ENCODE measurements at places on chromosomes 4 and X.

DNA sequence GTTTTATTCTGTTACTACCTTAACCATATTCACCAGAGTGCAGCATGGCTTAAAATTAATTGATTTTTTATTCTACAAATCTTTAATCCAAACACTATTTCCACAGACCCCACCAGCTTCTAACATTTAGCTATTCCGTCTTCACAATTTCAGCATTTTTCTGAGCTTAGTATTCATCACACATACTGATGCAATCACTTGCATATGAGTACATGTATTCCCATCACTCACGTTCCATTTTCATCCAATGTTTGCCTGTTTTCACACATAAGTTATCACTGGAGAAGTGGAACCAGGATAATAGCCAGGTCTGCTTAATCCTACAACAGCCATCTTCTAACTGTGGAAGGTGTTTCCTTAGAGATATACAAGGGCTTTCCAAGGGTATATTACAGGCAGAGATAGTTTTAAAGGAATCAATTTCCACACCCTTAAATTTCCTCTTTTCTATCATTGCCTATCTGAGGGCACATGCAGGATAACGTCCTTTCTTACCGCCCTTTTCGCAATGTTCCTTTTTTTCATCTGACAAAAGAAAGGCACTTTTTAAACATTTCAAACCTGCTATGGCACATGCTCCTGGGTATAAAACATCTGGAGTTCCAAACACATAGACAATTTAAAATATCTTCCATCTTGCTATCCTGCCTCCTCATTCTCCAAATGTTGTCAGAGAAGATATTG is 115.8 kb downstream of the CORIN start:
- DNase-seq: no peak
- H3K4me1 ChIP-seq: no peaks in the 10 kb centered on the region
- peaks cover 4% of the 10 kb centered on the region for H3K27me3 ChIP-seq
- no peaks in the 10 kb centered on the region for H3K36me3 ChIP-seq
- no peak overlapping the region for H3K27ac ChIP-seq
- H3K4me3 ChIP-seq: no peak overlapping the region

DNA sequence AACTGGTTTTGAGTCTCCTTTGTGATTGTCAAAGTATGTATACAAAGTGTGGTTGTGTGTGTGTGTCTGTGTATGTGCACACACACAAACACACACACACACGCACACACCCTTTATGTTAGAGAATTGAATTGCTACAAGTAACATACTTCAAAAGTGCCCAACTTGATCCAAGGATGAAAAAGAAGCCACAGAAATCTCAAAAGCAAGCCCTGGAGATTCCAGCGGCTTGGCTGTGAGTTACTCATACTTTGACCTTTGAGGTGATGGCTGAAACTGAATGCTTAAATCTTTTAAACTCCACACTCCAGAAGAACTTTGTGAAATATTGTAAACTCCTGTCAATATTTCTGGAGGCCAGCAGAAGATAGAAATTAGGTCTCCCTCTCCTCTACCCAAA is 168.4 kb upstream of the NRK start:
- DNase-seq: no peak
- H3K27ac ChIP-seq: no peak overlapping the region
- H3K36me3 ChIP-seq: no peaks in the 10 kb centered on the region
- H3K4me3 ChIP-seq: no peak overlapping the region

DNA sequence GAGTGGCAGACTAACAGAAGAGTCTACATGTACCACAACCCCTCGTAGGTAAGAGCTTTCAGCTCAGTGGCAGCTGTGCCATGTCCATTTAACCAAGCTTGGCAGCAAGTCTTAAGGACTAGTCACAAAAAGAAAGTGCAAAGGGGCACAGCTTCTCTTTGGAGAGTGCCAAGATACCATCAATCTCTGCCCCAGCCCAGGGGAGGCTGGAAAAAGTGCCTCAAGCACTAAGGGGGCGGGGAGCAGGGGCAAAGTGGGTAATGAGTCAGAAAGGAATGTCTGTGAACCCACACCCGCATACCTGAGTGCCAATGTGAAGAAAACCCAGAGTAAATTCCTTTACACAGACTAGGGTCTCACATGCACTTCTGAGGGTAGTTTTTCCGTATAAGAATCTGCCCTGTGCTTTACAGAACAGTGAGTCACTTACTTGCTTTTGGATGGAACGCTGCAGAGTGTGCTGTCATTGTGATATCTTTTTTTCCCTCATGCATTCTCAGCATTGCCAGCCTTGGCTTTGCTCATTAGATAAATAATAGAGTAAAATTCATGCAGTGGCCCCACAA is 219.8 kb downstream of the ZNF674 start:
- H3K4me1 ChIP-seq: peaks cover 23% of the 10 kb centered on the region
- no peak overlapping the region for H3K4me3 ChIP-seq
- H3K27ac ChIP-seq: no peak overlapping the region
- H3K36me3 ChIP-seq: no peaks in the 10 kb centered on the region
- DNase-seq: no peak
- no peaks in the 10 kb centered on the region for H3K27me3 ChIP-seq

DNA sequence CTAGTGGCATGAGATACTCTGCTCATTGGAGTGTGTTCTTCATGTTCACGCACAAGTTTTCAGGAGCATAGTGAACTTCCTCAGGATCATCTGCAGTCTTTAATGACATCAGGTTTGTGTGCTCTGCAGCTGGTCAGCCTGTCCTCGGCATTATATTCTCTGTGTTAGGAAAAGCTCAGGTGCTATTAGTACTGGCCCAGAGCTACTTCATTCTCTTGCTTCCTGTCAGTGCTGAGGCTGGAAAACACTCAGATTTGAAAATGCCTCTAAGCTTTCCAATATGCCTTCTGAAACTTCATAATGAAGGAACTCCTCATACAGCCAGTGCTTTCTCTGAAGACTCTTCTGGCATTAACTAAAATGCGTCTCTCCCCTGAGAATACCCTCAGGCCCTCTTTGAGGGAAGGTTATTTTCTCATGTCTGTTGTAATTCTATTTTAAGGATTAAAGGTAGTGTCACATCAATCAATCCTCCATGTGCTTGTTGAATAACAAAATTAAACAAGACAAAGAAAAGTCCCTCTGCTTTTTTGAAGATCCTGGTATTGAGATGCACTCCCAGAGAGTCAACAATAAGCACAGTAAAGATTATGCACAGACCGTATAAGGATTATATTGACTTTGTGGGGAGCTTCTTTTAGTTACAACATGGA is 666.4 kb downstream of the ADGRL3 start:
- no peaks in the 10 kb centered on the region for H3K36me3 ChIP-seq
- no peaks in the 10 kb centered on the region for H3K27me3 ChIP-seq
- H3K4me1 ChIP-seq: no peaks in the 10 kb centered on the region
- no peak for DNase-seq
- no peak overlapping the region for H3K4me3 ChIP-seq

- no peaks in the 10 kb centered on the region for H3K36me3 ChIP-seq
- no peaks in the 10 kb centered on the region for H3K4me1 ChIP-seq
- H3K4me3 ChIP-seq: no peak overlapping the region
- no peak overlapping the region for H3K27ac ChIP-seq
- DNase-seq: no peak
Measured at GRCh38 chr4:92789741-92790140, 486.0 kb downstream of the GRID2 start.

DNA sequence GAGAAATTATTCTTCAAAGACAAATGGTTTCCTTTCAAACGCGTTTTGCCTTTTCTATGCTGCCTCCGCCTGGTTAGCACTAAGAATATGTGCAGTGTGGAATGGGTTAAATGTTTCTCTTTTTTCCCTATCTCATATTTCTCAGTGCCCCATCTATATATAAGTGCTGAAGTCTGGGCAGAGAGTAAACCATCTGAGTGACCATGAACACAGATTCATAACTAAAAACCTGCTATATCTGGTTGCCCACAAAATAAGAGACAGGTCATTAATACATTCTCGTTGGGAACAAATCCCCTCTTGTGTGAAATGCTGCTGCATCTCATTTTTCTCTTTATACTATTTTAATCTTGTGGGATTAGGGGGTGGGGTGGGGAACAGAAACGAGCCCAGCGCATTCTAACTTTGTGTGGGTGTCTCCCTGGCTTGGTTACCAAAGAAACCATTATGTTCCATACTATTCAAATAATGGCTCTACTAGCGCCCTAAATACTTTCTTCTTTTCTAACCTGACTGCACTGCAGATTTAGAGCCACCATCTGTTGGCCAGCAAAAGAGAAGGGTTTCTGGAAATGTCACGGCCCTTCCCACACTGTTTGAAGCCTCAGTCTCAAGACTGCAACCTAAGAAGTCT is 42.2 kb upstream of the PTCHD1 start:
- H3K36me3 ChIP-seq: no peaks in the 10 kb centered on the region
- H3K27me3 ChIP-seq: no peaks in the 10 kb centered on the region
- no peak for DNase-seq
- no peak overlapping the region for H3K27ac ChIP-seq
- H3K4me1 ChIP-seq: no peaks in the 10 kb centered on the region

DNA sequence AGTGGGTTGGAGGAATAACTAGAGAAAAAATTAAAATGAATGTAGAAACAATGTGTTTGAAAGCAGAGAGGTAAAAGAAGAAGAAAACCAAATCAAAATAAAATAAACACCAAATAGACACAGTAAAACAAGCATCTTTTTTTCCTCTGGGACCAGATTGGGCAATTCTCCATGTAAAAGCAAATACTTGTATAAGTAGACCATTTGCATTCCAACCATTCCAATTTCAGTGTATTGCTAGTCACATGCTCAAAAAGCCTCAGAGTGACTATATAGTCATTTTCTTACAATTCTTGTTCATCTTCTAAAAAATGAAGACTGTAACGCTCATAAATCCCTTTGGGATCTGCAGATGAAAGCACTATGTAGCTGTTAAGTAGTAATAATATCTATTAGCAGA is 969.5 kb downstream of the PCDH18 start:
- no peaks in the 10 kb centered on the region for H3K27me3 ChIP-seq
- H3K36me3 ChIP-seq: no peaks in the 10 kb centered on the region
- no peak overlapping the region for H3K27ac ChIP-seq
- DNase-seq: no peak
- H3K4me3 ChIP-seq: no peak overlapping the region

- no peaks in the 10 kb centered on the region for H3K4me1 ChIP-seq
- H3K36me3 ChIP-seq: no peaks in the 10 kb centered on the region
- DNase-seq: no peak
- no peak overlapping the region for H3K27ac ChIP-seq
Measured at GRCh38 chr4:16772366-16772850, 126.0 kb downstream of the LDB2 start.

DNA sequence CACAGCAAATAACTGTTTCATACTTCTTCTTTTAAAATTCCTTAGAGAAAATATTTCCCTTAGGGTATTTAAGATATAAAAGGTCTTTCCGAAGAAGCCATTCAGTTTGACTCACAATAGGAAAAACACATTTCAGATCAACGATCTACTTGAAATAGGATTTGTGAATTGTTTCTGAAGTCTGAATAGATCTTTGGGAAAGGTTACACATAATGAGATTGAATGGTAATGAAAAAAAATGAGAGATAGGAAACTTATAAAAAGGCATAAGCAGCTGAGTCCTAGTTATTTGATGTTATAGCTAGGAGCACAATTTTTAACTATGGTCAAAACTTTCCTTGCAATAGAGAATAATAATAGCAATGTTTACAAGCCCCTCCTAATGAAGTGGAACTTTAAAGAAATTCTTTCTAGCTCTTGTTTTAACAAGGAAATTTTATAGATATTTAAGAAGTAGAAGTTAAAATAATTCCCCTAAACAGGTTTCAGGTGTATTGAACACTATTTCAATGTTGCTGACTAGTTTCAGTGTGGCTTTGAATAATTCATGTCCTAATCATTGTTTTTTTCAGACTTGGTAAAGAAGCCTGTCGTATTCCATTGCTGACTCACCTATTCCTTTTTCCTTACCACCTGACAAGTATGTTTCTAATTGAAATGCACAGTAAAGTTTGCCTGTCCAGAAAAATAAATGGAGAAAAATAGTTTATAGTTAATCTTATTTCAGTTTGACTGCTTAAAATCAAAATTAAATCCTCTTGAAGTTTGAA is 89.1 kb downstream of the PCDH18 start:
- no peak for DNase-seq
- H3K4me1 ChIP-seq: no peaks in the 10 kb centered on the region
- no peaks in the 10 kb centered on the region for H3K36me3 ChIP-seq
- no peak overlapping the region for H3K4me3 ChIP-seq

DNA sequence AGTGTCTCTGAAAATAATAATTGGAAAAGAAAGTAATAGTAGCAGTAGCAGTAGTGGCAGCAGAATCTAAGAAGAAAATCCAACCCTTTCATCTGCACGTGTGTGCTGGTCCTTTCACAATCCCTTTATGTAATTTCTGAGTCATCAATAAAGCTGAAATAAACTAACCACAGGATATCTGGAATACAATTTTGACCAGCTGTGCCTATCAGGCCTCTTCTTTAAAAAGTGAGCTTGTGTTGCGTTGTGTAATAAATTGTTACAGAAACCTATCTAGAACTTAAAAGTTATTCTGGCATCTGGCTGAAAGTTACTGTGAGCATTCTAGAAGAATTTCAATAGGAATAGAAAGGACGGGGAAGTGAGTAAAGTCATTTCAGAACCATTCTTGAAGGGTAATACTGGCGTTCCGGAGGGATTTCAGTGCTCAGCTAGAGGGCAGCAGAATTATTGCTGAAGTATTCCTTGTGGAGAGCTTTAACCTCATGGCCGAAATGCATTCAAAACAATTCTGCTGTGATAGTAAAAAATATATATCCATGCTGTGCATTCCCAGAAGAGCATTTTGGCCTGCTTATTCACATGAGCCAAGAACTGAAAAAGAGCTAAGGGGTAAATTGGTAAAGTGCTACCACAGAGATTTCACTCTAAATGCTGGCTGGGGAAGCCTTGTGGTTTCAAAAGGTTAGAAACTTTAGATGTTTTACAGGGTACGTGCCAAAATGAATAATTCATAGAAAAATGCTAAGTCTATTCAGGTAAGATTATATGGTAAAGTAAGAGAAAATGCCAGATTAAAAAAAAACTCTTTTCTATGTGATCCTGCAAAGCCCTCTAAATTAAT is 260.6 kb downstream of the NKX6-1 start:
- H3K4me3 ChIP-seq: no peak overlapping the region
- no peaks in the 10 kb centered on the region for H3K4me1 ChIP-seq
- DNase-seq: no peak
- no peaks in the 10 kb centered on the region for H3K27me3 ChIP-seq
- no peak overlapping the region for H3K27ac ChIP-seq

DNA sequence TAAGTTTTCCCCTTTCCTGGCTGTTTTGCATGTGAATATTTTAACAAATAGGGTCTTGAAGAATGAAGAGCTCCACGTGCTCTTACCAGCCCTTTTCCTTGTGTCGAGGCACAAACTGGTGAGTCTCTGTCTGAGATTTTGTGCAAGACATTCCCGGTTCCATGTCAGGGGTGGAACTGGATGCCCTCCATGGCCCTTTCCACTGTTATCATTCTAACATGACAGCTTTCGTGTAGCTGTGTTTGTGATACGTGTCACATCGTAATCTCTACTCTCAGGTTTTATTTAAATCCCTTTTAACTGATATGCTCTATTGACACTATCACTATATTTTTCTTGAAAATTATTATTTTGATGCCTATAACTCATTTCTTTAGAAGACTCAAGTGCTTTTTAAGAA is 130.4 kb downstream of the SORBS2 start:
- no peaks in the 10 kb centered on the region for H3K36me3 ChIP-seq
- no peak overlapping the region for H3K27ac ChIP-seq
- no peak for DNase-seq
- no peak overlapping the region for H3K4me3 ChIP-seq
- no peaks in the 10 kb centered on the region for H3K27me3 ChIP-seq

GRCh38 chr4:40915318-40916217 is 165.8 kb downstream of the NSUN7 start:
- peak overlapping the region; percentile 21 for H3K27ac ChIP-seq
- H3K27me3 ChIP-seq: no peaks in the 10 kb centered on the region
- H3K4me3 ChIP-seq: no peak overlapping the region
- H3K36me3 ChIP-seq: no peaks in the 10 kb centered on the region
- no peak for DNase-seq

- peaks cover 20% of the 10 kb centered on the region for H3K4me1 ChIP-seq
- H3K27me3 ChIP-seq: no peaks in the 10 kb centered on the region
- no peak overlapping the region for H3K27ac ChIP-seq
- DNase-seq: no peak
Measured at GRCh38 chrX:47189906-47190305, 3.7 kb upstream of the UBA1 start.
